Activated naive CD4-positive, alpha-beta T cell treated with anti-CD3 and anti-CD28 coated beads, Interleukin-2, amount 50 U/mL, for 72 hours (primary cell): ENCODE measurements at places on chromosomes 3 and 15.

DNA sequence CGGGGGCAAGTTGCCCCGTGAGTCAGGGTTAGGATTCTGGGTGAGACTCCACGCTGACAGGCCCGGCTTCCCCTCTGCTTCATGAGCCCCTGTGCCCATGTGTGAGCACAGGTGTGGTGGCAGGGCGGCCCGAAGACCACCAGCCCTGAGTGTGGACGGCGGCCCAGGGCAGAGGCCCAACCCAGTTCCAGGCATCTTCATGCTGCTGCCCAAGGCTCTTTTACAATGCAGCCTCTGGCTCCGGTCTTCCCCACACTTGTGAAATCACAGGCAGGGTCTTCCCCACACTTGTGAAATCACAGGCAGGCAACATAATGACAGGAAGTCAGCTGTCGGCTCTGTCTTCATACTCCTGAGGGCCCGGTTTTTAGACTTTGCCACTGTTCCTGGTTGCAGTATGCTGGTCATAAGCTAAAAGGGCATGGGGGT, 78.8 kb downstream of the AAGAB start:
- DNase-seq = peak; percentile 65

- no peak for DNase-seq
These were observed 58.8 kb downstream of the HES1 start for GRCh38 chr3:194194757-194195085.

DNA sequence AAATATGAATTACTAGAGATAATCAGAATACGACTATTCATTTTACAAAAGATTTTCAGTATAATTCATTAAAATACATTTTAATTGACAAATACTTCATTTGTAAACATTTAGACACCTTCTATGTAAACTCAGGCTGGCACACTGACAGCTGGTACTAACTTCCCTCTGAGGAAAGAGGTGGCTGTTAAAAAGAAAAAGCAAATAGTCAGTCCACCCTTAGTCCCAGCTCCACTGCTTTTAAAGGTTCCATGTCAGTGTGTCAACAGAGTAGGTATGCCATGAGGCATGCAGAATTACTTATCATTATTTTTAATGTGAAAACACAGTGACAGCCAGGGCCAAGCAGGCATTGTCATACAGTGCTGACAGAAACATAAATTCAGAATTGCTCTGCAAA, 16.1 kb downstream of the TM6SF1 start:
- DNase-seq = no peak

- DNase-seq = no peak
These were observed 322.8 kb downstream of the ZNF621 start for GRCh38 chr3:40847551-40847992.

DNA sequence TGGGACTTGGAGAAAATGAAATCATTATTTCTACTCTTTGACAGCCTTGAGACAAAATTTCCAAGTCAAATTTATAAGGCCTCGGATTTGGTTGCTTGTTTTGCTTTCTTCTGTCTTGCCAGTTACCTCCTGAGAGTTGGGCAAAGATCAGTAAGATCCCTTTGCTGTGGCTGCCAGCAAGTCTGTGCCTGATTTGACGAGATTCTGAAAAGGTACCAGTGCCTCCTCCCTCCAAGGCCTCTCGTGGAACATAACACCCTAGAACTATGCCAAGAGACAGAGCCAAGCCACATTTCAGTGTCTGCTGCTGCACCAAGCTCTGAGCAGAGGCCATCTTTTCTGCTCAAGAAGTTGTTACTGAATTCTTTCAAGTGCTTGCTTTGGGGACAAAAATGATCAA, 61.0 kb downstream of the GTPBP8 start:
- no peak for DNase-seq

GRCh38 chr3:120160050-120160449, 65.8 kb upstream of the GSK3B start:
- no peak for DNase-seq

- no peak for DNase-seq
These were observed 62.0 kb downstream of the TSC22D2 start for GRCh38 chr3:150469931-150470740.

- DNase-seq = no peak
These were observed 30.4 kb upstream of the RARRES1 start for GRCh38 chr3:158762701-158763100.

DNA sequence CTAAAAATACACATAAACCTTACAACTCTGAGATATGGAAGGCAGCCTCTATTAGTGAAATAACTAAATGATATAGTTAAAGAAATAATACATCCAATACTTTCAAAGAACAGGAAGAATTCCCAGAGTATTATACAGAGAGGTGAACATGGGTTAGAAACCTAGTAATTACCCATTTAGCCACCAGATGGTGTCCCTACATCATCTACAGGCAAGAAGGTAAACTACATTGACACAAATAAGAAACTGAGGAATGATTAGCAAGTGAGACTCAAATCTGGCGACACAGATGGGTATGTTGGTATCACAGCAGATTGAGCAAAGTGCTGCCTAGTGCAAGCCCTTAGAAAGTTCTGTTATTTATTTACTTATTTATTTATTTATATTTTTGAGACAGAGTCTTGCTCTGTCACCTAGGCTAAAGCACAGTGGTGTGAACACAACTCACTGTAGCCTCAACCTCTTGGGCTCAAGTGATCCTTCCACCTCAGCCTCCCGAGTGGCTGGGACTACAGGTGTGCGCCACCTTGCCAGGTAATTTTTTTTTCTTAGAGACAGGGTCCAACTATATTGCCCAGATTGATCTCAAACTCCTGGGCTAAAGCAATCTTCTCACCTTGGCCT, 28.2 kb downstream of the NEK4 start:
- no peak for DNase-seq

GRCh38 chr3:28645149-28645548, 296.5 kb upstream of the AZI2 start:
- no peak for DNase-seq

GRCh38 chr15:38202361-38202760, 50.3 kb upstream of the SPRED1 start:
- no peak for DNase-seq

DNA sequence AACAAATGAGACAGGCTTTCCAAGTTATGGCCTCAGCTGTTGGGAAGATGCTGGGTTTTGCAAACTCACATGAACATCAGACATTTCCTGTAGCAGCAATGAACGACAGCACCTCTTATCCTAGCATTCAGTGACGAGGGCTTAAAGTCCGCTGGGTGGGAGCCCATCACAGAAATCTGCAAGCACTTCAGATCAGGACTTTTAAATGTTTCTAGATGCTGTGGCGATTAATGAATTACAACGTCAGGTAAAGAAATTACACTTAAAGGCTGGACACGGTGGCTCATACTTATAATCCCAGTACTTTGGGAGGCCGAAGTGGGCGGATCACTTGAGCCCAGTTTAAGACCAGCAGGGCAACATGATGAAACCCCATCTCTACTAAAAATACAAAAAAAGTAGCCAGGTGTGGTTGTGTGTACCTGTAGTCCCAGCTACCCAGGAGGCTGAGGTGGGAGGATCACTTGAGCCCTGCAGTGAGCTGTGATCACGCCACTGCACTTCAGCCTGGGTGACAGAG, 3.9 kb downstream of the AEN start:
- no peak for DNase-seq

- DNase-seq = no peak
These were observed 7.9 kb downstream of the CCR4 start for GRCh38 chr3:32959371-32959770.

DNA sequence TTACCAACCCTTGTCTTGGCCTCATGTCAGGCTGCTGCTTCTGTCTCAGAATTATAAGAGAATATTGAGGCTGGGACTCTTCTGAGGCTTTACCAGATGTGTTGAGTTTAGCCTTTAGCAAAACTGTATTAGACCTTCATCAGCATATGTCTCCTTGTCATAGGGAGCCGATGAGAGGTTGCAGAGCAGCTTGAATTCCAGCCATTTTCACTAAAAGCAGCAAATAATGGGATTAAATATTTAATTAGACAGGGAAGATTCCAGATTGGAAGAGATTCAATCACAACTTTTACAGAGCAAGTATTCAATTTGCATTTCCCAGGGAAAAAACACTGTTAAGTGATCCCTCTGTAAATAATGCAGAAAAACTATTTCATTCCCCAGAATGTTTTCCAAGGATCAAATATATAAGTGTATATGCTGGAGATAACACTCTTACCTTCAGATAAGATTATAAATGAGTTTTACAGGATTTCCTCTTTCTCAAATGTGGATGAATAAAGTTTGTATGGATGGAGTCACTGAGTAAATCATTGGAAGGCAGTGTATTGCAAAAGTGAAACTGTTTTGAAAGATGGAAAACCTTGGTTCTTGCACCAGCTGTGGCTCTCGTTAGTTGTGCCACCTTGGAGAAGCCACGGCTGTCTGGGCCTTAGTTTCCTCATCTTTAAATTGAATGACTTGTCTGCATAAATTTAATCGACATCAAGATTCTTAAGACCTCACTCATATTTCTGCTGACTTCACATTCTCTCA, 466.4 kb upstream of the SGO1 start:
- DNase-seq = no peak

DNA sequence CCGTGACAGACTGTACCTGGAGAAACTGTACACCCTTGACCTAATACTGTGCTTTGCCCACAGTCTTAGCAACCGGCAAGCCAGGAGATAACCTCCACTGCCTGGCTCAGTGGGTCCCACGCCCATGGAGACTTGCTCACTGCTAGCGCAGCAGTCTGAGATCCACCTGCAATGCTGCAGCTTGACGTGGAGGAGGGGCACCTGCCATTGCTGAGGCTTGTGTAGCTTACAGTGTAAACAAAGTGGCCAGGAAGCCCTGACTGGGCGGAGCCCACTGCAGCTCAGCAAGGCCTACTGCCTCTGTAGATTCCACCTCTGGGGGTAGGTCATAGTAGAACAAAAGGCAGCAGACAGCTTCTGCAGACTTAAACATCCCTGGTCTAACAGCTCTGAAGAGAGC, 189.3 kb downstream of the EDEM1 start:
- no peak for DNase-seq

DNA sequence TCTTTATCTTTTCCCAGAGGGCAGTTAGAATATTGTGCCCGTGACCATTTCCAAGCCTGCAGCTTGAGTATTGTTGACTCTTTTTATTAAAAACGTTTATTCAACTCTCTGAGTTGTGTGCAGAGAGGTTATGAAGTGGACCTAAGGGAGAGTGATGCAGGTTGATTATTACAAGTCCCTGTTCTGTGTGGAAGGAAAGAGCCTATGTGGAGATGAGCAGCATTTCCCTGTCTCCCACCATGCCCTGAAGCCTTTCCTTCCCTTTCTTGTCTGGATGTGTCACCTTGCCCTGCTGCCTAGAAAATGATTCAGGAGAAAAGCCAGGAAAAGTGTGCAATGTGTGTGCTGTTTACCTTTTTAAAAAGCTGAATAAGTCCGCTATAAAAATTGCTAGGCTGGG, 19.4 kb downstream of the ZPLD1 start:
- no peak for DNase-seq

- DNase-seq = no peak
These were observed 1.4 kb downstream of the PDZRN3 start for GRCh38 chr3:73623346-73623745.

- DNase-seq = no peak
These were observed 191.3 kb upstream of the CMC1 start for GRCh38 chr3:28050120-28050519.

GRCh38 chr3:115233021-115233420, 85.9 kb upstream of the ZBTB20 start:
- no peak for DNase-seq

GRCh38 chr3:112676659-112677234, 35.8 kb upstream of the CCDC80 start:
- peak; percentile 87 for DNase-seq

DNA sequence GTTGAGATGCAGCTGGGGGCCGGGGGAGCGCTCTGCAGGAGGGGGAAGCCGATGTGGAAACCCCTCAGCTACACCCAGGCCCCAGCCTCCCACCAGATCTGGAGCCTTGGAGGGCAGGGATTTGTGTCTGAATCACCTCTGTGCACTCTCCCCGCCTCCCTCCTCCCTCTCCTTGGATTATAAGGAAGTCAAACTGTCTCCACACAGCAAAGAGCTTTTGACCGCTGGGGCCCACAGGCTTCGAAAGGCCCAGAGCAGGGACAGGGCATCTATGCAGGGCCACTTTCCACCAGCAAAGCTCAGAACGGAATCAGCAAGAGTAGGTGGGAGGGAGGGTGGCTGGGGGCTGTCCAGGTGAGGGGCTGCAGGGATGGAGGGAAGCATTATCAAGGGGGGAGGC, 68.9 kb downstream of the IQSEC1 start:
- no peak for DNase-seq

DNA sequence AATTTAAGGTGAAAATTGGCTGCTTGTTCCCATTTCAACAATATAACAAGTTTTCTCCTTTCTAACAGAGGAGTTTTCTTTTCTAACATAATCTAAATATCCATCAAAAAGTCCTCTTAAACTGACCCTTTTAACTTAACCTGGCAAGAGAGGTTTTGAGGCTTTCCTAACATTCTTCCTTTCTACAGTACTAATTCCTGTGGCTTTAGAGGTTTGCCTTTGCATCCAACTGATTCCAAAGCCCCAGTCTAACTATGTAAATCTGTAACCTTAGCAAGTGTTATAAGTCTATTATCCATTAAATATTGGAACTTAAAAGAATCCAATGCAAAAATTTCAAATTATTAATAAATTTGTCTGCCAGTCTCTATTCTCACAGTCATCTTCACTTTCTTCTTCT, 134.1 kb downstream of the ISL2 start:
- DNase-seq = no peak

DNA sequence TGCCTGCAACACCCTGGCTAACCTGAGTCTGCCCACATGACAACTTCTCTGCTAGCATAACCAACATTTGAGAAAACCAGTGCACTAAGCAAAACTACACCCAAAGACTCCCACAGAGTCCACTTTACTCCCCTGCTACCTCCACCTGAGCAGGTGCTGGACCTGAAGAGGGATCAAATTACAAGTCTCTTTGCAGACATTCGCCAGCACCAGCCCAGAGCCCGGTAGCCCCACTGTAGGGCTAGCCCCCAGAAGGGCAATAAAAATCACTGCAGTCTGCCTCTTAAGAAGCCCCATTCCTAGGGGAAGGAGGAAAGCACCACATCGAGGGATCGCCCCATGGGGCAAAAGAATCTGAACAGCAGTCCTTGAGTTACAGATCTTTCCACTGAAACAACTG, 472.2 kb downstream of the GRM7 start:
- no peak for DNase-seq

DNA sequence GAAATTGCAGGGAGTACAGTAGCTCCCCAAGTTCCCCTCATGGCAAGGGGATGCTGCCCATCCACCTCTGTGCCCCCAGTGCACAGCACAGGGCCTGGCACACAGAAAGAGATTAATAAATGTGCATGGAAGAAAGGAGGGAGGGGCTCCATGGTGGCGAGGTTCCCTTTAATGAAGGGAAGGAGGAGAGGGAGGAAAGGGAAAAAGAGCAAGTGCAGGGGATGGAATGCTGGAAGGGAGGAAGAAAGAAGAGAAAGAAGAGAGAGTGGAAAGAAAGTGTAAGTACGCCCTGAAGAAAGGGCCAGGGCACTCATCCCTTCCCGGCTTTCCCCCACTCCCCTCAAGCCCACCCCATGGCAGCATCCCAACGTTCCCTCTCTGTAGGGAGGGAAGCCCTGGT, 1.5 kb upstream of the VIPR1 start:
- DNase-seq = no peak

GRCh38 chr3:182570946-182571594, 222.2 kb upstream of the ATP11B start:
- no peak for DNase-seq

- no peak for DNase-seq
These were observed 297.9 kb downstream of the RYR3 start for GRCh38 chr15:33608714-33609113.
